ENCODE measurements at places on chromosomes 7 and 10. TPM values are rescaled to one million over a fixed set of nuclear protein-coding genes. Genes with fewer than 3 reads are reported as not detected.
A peak's percentile ranks its signal among the peaks of the same experiment; 100 is the strongest.

FEZF1 gene
- total RNA-seq = 0.69 TPM

LHFPL3 gene
- total RNA-seq = 0.06 TPM

HOXA1 gene
- 5.5 TPM for total RNA-seq

ADAM8 gene
- 2.9 TPM for total RNA-seq

SRPK2 gene
- total RNA-seq = 37.5 TPM

ARHGAP22 gene
- total RNA-seq = 6.2 TPM

CISD1 gene
- 42.6 TPM for total RNA-seq

GRCh38 chr7:132575982-132576720 is at the start of gene PLXNA4:
TSS of gene PLXNA4 (minus strand) at chr7:132576470. CDS start at chr7:132508693, 67,777 bp downstream.
- DNase-seq = peak; percentile 54

DNA sequence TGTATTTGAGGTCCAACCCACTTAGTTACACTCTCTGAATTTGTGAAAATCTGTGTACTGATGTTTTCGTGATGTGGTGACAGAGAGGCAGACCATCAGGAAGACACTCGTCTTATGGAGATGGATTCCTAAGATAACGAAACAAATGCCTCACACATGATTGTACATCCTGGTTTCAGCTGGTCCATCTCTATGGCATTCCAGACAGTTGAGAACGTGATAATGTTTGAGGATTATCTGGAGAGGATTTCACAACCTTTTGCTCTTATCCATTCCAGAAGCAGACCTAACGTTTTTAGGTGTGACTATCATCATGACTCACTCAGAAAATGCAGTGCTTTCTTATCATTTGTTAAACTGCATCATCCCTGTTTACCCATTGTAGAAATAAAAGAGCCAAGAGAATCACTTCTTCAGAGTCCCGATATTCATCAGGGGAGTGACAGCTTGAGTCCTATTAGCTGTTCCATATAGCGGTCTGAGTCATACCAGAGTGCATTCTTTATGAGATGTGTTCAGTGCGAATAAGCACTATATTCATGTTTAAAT is 74.5 kb downstream of the BMPER start:
- peak; percentile 73 for DNase-seq

DNA sequence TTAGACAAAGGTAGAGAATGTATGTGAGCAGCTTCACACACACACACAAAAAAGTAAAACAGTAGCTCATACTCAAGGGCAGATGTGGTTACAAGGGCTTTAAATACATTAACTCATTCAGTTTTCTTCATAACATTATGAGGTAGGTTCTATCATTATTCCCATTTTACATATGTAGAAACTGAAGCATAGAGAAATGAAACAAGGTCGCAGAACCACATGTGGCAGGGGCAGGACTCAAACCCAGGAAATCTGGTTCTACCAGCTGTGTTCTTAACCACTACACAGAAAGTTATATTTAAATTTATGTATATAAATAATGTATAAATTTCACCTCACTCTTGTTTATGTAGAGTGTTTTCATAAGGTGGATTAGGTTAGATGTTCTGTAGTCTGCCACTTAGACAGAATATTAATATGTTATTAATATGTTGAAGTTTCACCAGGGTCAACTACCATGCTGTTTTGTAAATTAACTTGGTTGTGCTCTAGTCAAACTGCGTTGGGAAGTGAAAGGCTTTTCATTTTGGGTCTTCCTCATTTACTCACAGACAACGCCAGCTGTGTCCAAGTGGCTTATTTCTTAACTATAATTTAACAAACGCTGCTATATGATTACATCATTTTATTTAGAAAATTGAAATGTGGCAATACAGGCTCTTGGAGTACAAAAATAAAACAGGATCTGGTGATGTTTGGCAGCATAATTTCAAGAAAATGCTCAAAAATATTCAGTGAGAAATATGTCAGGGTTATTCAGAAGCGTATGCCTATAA is 138.4 kb downstream of the MDFIC start:
- DNase-seq = no peak

DNA sequence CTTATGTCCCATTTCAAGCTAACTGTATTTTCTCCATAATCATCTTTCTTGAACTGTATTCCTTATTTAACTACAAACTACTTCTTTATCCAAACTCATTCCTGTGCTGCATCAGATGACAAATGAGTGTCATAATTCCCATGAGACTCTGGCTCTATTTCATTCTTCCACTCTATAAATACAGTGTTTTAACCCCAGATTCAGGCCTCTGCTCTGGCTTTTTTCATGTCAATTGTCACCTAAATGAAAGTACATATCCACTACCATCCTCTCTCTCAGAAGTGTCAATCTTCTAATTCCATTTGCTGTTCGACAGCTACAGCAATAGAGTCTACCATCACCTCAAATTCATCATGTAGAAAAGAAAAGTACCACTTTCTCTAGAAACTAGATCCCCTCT is 172.7 kb downstream of the CACNA2D1 start:
- no peak for DNase-seq

- DNase-seq = no peak
These were observed 14.5 kb downstream of the CFAP46 start for GRCh38 chr10:132927824-132928223.

DNA sequence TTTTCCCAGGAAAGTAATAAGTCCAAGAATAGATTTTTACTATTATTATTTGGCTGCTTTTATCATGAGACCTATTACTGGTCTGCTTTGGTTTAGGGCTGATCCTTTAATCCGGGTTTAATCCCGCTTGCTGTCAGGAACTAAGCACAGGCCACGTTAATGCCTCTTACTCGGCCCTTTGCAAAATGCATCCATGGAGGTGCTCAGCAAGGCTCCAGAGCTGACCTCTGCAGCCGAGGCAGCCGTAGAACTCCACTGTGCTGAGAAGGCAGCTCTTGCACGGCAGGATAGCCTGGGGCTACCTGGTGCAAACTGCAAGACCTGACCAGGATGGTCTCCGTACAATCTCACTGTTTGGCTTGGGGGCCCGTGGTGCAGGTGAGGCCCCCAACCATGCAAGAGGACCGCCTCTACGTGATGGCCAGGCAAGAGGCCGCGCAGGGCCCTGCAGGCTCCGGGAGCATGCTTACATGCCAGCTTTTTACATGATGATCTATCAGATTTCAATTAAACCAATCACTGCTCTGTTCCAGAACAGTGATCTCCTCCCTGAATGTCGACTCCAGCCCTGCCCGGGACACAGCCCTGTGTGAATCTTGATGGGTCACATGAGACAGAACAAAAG is 10.4 kb upstream of the CALML3 start:
- no peak for DNase-seq

DNA sequence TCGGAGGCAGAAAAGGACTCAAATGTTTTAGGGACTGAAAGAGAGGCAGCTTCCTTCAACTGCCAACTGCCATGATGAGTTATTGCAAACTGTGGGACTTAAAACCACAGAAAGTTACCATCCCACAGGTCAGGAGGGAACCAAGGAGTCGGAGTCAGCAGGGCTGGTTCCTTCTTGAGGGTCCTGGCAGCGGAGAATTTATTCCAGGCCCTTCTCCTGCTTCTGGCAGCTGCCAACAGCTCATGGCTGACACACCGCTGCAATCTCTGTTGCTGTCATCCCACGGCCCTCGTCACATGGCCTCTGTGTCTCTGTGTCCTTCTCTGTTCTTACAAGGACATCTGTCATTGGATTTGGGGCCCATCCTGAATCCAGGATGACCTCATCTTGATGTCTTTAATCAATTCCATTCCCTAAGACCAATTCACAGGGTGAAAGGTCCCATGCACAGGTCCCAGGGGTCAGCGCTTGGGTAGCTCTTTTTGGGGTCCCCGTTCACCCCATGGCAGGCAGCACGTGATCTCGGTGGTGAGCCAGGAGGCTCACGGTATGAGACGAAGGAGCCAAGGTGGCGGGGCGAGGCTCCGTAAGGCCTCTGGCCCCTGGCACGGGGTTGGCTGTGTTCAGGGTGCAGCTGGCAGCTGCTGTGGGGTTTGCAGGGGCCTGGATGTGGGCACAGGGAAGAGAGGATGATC is 27.4 kb upstream of the PSMG3 start:
- no peak for DNase-seq

DNA sequence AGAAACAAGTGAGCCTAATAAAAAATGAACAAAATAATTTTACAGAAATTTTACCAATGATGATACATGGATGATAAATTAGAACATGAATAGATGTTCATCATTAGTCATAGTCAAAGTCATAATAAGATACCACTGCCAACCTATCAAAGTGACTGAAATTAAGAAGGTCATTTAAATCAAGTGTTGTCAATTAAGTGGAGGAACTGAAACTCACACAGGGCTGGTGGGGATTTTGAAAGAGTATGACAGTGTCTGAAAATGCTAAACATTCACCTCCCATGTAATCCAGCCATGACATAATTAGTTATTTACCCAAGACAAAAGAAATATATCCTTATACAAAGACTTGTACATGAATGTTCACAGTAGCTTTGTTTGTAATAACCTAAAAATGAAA is 57.1 kb upstream of the DYNC1I1 start:
- no peak for DNase-seq

- DNase-seq = no peak
These were observed 190.7 kb upstream of the KAT6B start for GRCh38 chr10:74635655-74636054.

- DNase-seq = peak; percentile 60
These were observed 44.5 kb downstream of the STARD3NL start for GRCh38 chr7:38222481-38223096.

DNA sequence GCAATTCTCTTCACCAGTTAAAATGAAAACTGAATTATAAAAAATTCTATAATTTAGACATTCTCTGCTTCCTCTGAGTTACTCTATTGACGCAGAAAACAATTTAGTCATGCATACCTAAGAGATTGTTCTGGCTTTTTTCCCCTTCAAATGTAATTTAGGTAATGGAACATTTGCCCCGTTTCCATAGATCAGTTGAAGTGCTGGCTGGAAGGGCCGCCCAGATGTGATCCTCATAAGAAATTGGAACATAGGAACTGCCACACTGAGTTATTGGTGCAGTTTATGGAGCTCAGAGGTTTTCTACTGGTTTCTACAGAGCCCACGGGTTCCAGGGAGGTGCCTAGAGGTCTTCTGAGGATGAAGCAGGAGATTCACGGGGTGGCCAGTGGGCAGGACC is 581.7 kb downstream of the SDK1 start:
- DNase-seq = no peak

DNA sequence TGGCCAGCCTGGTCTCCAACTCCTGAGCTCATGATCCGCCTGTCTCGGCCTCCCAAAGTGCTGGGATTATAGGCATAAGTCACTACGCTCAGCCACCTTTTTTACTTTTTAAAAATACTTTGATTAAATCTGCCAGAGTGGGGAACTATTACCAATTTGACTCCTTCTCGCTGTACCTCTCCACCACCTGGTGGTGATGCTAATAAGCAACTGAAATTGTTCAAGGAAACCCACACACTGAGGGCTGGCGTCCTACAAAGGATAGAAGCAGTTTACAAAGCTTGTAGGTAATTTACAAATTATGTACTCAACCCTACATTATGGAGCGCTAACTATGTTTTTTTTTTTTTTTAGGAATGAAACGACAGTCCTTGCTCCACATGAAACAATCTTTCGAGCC is 111.1 kb downstream of the CPED1 start:
- DNase-seq = no peak

DNA sequence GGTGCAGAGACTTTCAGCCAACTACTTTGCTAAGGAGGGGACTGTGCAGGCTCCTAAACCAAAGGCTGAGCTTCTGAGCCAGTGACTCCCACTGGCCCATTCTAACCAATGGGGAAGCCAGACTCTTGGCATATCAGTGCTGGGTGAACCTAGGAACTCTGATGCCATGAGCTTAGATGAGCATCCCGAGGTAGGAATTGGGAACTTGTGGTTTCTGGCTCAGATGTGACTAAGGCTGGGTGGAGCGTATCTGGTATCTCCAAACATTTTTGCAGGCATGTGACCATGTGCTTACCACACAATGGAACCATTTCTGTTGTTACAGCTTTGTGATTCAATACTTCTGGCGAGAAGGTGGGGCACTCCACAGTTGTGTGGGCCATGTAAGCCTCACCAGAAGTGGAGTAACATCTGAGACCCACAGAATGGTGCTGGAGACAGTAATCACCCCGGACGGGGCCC is 2.5 kb upstream of the AVPI1 start:
- DNase-seq = peak; percentile 91

- no peak for DNase-seq
These were observed 435.8 kb downstream of the EXOC4 start for GRCh38 chr7:133688483-133689239.

GRCh38 chr7:55509322-55509721 is 63.0 kb downstream of the VOPP1 start:
- DNase-seq = no peak

GRCh38 chr10:105986912-105987635 is 1177.4 kb downstream of the SORCS1 start:
- no peak for DNase-seq

- DNase-seq = no peak
These were observed 74.1 kb upstream of the DUSP5 start for GRCh38 chr10:110423650-110424049.

GRCh38 chr10:10054466-10054865 is 963.2 kb upstream of the CELF2 start:
- DNase-seq = no peak

GRCh38 chr10:129851941-129852640 is 112.0 kb downstream of the EBF3 start:
- DNase-seq = peak; percentile 73

GRCh38 chr7:142303650-142304049 is 45.8 kb upstream of the PRSS58 start:
- peak; percentile 45 for DNase-seq

DNA sequence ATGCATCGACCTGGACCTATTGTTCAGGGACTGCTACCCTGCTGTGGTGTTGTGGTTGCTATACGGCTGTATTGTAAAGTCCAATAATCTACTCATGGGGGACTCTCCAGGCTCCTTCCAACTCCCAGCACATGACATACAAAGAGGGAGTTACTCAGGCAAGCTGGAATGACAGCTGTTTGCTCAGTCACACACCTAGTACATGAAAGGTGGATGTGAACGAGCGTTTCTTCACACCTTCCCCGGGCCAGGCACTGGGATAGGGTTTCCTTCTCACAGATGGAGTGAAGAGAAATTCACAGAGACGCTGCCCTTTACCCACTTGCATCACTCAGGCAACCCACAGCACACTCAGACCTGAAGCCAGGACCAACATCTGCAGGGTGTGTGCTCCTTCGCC is 215.7 kb downstream of the TNS3 start:
- no peak for DNase-seq

DNA sequence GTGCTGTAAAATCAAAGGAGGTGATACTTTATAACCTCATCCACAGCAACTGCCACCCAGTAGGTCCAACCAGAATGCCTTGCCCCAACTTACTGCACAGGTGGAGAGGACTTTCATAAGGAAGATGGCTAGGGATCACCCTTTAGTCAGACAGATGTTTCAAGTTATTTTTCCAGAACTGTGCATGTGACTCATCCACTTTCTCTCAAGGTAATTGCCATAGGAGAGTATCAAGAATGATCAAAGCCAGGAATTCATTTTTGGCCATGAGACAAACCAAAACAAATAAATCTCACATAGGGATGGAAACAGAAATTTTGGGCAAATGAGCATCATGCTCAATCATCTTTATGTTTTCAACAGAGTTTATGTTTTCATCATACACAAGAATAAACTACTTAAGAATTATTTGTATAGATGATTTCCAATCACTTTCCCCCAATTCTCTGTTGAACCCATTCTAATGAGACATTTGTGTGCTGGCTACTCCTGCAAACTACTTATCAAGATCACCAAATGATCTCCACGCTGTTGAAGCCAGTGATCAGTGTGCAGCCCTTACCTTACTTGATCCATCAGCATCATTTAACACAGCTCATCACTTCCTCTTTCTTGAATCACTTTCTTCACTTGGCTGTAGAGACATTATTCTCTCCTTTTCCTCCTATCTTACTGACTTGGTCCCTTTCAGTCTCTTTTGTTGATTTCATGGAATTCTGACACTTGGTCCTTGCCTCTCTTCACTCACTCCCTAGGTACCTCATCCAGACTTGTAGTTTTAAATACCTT is 74.0 kb downstream of the SLC16A9 start:
- DNase-seq = no peak

All from Daoy (cell line).